Eye (tissue), 1 donor: ENCODE measurements at places on chromosomes 2 and 18.

DNA sequence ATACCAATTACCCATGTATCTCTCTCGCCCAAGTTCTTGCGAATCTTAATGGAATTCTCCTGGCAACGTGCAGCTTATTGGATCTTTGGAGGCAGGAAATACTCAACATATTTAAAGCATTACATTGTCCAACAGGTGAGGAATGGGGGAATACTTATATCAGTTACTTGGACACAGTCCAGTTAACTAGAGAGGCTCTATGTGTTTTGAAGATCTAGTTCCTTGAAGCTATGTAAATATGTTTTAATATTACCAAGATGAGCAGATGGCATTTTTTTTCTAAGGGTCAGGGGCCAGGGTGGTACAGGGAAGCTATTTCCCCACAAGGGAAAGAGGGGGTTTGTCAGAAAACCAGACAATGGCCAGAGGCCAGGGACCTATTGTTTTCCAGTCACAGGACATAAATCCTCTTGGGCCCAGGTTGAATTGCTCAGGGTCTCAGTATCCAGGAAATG is 26.8 kb upstream of the MC5R start:
- DNase-seq: no peak

- DNase-seq: peak; percentile 38
These were observed 17.7 kb downstream of the BCL11A start for GRCh38 chr2:60535685-60536312.

DNA sequence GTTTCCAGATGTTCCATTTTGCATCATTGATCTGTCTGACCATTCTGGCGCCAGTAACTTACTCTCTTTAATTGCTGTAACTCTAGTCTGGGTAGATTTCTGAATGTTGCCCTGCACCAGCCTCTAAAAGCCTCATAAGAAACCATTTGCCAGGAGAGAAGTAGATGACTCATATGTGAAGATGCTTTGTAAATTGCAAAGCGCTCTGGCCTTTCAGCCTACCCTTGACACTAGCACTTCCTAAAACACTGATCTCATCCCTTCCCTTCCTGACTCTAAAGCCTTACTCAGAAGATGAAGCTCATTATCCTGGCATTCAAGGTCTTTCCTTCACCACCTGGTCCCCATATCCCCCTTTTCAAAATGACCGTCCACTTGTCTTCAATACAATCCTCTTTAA is 193.2 kb upstream of the MEX3C start:
- DNase-seq: no peak

DNA sequence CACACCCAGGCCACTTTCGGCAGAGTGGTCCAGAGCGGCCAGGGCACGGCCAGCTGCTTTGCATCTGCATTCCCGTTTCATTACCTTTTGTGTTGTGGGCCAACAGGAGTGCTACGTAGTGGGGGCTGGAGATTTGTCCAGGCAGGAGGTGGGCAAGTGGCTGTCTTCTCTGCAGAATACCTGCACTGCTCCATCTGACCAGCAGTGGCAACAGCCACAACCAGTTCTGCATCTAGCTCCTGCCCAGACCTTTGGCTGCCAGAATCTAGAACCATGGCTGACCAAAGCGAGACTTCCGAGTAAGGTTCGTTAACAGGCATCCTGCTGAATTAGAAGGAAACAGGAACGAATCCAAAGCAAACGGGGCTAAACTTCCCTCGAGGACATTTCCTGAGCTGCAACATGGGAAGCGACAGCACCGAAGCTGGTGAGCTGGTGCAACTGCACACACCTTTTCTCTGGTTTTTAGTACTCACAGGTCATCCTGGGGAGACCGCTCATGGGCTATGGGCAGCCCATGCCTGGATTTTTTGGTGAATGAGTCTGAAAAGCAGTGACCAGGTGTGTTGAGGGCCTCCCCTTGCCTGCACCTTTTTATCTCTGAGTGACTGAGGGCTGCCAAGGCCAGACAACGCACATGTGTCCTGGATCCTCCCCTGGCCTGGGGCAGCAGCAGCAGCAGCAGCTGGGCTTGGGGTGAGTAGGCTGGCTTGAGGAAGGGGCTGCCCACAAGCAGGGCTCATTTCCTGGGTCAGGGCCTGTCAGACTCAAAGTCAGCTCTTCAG is 10.5 kb downstream of the GDF7 start:
- DNase-seq: no peak

GRCh38 chr2:241009601-241010530 is 11.4 kb downstream of the SNED1 start:
- DNase-seq: peak; percentile 77

GRCh38 chr2:26243470-26244308 is 743 bp downstream of the HADHA start:
- peak; percentile 81 for DNase-seq

GRCh38 chr2:8889978-8890377 is 52.6 kb upstream of the KIDINS220 start:
- no peak for DNase-seq

DNA sequence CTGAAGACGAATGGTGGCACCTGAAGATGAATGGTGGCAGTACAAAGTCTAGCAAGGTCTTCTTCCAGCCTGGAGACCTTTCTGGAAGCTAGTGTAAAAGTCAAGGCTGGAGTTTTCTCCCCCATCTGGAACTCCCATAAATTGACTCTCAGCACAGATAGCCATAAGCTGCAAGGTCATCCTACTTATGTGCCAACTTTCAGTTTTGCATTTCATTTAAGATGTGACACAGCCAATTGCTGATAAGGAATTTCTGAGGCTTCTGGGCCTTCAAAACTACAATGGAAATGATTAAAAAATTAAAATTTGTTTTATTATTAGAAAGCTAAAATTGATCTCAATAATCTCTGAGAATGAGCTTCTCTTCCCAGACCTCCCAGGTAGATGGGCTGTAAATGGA is 10.2 kb downstream of the XDH start:
- DNase-seq: no peak
